Left hindlimb (tissue), 1 donor: ENCODE measurements at places on chromosomes 12 and 14.

DNA sequence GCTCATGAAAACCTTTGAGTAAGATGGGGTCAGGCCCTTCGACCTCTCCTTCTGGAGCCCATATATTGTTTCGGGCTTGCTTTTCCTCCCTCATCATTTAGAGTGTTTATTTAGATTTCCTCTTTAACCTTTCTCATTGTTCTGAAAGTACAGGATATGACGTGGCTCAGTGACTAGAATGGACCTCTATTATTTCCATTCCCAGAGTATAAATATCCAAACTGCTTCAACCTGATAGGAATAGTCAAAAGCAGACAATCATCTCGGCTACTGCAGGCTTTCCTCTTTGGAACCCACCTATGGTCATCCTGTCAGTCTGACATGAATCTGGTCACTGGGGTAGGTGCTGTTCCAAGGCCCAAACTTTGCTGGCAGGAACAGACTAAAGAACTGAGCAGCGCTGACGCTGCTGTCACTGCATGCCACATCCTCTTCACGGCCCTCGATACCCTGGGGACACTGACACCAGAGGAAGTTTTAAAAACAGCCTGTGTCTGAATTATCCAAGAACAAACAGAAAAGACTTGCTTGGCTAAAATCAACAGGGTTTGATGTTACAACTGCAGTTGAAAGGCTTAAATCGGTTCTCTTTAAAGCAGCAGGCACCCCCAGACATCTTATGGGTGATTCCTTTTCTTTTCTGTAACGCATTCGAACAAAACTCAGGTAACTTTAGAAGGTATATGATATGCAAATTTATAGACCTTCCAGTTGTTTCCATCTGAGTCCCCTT is 5.0 kb upstream of the DDX47 start:
- no peak for DNase-seq

- peak; percentile 67 for DNase-seq
Measured at GRCh38 chr14:63388766-63389431, 70.2 kb upstream of the GPHB5 start.

DNA sequence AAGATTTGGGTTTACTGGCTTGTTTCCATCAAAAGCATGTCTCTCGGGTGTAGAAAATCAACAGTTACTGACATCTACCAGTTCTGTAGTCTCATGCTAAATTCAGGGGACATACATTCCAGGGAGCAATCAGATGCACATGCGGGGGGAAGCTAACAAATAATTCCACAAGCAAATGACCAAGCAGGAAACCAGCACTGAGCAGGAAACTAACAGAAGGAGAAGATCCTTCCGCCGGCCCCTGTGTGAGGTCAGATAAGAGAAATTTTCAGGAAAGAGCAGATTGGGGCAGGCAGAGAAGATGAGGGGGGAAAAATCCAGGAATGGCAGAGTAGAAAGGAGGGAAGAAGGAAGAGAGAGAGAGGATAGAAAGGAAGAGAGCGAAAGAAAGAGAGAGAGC is 127.6 kb upstream of the TMCC3 start:
- DNase-seq: no peak

DNA sequence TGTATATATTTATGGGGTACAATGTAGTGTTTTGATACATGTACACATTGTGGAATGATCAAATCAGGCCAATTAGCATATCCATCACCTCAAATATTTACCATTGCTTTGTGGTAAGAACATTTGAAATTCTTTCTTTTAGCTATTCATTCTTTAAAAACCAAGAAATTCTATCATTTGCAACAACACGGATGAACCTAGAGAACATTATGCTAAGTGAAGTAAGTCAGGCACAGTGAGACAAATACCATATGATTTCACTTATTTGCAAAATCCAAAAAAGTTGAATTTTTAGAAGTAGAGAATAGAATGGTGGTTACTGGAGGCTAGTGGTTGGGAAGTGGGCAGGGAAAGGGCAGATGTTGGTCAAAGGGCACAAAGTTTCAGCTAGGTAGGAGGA is 129.3 kb upstream of the PTPRQ start:
- no peak for DNase-seq

GRCh38 chr12:25675808-25676207 is 122.7 kb upstream of the LMNTD1 start:
- DNase-seq: no peak

- no peak for DNase-seq
Measured at GRCh38 chr14:77131871-77132486, 9.6 kb downstream of the ZDHHC22 start.

DNA sequence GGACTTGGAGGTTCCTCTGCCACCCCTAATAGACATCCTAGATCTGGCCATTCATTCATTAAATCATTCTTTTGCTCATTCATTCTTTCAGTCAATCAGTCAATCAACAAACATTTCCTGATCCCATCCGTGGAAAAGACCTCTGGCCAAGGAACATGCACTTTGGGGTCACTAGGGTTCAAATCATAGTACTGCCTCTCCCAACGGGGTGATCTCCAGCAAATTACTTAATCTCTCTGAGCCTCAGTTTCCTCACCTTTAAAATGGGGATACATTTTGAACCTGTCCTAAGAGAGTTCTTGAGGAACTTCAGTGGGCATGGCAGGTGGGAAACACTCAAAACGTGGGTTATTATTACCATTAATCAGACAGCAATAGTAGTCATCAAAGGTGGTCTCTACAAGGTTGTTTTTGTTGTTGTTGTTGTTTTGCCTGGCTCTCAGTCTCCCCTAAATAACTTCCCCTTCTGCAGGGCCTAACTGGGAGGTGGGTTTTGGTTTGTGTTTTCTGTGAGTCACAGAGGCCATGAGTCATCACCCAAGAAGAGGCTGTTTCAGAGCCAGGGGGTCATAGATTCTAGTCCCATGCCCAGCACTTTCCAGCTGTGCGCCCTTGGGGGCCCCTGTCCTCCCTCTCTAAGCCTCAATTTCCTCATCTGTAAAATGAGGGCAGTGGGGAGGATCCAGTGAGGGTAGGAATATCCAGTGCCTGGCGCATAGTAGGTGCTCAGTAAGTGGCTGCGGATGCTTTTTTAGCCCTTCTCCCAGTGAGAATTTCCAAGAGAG is 16.9 kb upstream of the FAM222A start:
- no peak for DNase-seq

DNA sequence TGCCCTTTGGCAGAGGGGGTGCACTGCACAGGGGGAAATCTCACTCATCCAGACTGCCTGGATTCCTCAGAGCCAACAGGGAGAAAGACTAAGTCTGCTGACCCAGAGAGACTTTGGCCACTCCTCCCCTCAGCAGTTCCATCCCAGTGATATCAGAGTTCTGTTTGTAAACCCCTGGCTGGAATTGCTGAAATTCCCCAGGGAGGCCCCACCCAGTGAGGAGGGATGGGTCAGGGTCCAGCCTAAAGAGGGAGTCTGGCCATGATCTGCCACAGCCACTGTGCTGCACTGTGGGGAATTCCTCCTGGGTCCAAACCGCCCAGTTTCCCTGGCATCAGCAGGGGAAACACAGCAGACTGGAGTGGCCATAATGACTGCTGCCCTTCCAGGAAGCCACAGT is 54.9 kb upstream of the USP15 start:
- DNase-seq: no peak

GRCh38 chr14:85529803-85530574 is at the start of gene FLRT2:
Gene FLRT2, plus strand, starts transcription at chr14:85530144. Its CDS starts 91,371 bp downstream, at chr14:85621515.
- peak; percentile 84 for DNase-seq

DNA sequence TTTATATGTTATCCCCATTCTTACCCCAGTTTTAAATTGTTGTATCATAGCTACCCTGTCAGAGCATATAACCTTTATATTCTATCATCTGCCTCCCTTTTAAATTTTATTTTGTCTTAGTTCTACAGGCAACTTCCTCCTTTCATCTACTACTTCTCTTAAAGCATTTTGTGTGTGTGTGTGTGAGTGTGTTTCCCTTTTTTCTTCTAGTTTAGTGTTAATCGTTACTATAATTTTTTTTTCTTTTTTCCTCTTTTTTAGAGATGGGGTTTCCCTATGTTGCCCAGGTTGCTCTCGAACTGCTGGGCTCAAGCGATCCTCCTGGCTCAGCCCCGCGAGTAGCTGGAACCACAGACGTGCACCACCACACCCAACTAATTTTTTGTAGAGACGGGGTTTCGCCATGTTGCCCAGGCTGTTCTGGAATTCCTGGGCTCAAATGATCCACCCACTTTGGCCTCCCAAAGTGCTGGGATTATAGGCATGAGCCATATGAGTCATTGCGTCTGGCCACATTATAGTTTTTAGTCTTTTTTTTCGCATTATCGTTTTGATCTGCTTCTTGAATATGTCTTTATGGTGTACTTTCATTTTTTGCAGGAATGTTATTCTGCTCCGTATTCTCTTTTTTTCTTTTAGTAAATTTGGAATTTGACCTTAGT is 33.1 kb upstream of the FBXO34 start:
- no peak for DNase-seq

DNA sequence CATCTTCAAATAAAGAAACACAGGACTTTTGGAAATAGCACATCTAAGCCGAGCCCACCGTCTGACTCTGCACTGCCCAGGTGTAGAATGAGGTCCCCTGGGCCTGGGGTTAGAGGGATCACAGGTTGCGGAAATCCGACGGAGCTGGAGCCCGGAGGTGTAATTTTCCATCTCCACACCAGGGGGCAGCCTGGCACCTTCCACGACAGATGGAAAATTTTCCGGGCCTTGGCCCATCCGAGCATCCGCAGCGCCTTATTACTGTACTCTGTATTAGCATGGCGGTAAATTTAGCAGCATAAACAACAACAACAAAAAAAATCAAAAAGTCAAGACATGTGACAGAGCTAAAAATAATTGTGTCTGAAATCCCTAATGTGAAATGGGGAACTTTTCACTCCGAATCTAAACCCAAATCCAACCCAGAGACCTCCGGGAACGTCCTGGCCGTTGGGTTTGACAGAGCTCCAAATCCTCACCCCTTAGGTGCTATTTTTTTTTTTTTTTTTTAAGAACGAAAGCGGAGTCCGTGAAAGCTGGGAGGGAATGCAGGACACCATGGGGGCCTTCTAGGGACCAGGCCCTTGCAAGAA is 93.9 kb downstream of the KSR2 start:
- DNase-seq: peak; percentile 67

GRCh38 chr12:88327276-88327675 is 185.2 kb downstream of the TMTC3 start:
- no peak for DNase-seq

DNA sequence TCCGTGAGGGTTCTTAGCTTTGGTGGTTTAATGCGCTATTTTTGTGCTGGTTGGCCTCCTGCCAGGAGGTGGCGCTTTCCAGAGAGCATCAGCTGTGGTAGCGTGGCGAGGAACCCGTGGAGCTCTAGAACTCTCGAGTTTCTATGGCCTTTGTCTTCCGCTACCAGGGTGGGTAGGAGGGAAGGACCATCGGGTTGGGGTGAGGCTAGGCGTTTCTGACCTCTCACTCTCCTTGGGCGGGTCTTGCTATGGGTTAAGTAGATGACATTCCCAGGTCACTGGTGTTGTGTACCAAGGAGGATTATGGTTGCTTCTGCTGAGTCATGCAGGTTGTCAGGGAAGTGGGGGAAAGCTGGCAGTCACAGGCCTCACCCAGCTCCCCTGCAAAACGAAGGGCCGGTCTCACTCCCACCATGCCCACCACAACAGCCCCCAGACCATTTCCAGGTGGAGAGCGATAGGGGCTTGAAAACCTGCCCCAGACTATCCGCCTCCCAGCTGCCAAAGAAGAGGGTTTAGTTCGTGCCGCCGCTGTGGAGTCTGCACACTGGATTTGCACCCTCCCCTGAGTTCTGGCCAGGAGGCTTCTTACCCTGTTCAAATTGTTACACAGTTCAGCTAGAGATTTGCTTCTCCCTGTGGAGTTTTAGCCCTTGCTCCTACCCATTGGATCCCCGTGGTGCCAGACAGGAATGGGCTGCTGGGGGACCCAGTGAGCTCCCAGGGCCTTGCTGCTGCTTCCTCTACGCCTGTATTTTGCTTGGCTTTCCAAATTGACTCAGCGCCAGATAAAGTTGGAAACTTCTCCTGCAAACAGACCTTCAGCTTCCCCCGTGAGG is 21.9 kb downstream of the RNFT2 start:
- DNase-seq: no peak

GRCh38 chr12:50103767-50104321 is at the start of gene GPD1:
Gene GPD1, plus strand, starts transcription at chr12:50104008. Its CDS starts 43 bp downstream, at chr12:50104051.
- DNase-seq: no peak

GRCh38 chr14:49857427-49858003 is 4.9 kb upstream of the NEMF start:
- no peak for DNase-seq

DNA sequence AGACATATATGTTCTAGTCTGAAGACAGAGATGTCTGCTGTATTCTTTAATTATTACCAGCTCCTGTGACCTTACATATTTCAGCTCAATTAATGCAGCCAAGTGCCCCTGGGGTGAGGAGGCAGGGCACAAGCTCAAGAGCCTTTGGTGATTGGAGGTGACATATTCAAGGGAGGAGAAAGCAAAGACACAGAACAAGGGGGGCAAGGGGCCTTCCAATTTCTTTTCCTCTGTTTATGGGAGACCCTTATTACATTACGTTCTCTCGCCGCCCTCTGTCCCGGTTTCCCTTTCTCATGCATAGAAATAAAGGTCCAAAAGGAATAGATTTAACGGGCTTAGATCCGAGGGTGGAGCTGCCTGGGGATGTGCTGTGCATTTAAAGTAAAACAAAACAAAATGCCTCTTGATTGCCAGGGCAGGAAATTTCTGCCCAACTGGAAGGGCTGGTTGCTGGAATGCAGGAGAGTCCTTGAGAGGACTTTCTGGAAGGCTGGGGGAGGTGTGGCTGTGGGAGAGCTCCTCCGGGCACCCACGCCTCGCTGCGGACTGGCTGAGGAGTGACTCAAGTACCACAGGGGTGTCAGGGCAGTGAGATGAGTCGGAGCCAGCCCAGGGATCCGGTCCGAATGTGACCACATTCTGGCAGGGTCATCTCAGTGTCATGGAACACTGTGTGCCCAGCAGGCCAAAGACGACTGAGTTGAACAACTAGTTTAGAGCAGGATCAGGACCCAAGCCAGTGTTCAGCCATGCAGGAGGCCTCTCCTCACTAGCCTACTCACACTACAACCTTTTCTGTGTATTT is 32.1 kb upstream of the GSG1 start:
- no peak for DNase-seq

- no peak for DNase-seq
Measured at GRCh38 chr12:45668641-45669040, 60.9 kb upstream of the ARID2 start.
